HEK293T (cell line): ENCODE measurements at places on chromosomes 1 and 21.

DNA sequence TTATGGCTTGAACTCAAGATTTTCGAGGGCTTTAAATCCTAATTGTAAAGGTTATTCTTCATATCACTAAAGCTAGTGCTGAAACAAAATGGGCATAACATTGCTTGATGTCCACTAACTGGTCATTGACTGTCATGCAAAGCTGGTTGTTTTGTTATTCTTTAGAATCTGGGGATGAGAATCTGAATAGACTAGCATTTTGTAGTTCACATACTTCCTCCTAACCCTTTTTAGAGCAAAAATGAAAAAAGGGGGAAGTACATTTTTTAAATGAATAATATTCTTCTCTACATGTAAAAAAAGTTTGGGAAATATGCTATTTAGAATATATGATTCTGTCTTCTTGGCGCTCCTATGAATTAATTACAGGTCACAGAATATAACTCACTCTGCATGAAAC lies 72.2 kb upstream of the HMCN1 start:
- no peak for DNase-seq

DNA sequence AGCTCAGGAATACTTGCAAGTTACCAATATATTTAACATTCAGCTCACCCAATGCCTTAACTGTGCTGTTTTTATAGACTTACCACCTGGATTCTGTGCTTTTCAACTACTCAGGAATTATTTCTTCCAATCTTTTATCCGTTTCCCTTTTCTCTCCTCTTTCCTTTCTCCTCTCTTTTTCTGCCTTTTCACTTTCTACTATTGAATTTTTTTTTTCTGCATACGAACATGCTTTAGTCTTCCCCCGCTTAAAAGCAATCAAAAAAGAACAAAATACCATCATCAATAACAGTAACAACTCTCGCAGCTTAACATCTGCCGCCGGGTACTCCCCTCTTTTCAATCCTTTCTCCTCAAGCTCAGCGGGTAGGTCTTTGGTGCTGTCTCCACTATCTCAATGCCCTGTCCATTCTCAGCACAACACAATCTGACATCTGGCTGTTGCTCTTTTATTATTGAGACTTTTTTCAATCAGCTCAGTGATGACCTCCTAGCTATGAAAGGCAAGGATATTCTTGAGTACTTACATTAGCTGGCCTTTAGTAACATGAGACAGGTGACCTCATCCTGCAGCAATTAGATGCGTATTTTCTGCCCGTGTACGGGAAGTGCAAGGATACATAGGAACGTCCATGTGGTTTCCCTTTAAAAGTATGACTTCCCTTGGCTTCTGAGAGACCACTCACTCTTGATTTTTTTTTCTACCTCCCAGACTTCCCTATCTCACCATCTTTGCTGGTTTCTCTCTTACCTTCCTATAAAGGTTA lies 40.2 kb upstream of the SIPA1L2 start:
- DNase-seq, result peak; percentile 64

- DNase-seq, result peak; percentile 30
Observed at GRCh38 chr1:56758135-56758534, 61.1 kb downstream of the FYB2 start.

DNA sequence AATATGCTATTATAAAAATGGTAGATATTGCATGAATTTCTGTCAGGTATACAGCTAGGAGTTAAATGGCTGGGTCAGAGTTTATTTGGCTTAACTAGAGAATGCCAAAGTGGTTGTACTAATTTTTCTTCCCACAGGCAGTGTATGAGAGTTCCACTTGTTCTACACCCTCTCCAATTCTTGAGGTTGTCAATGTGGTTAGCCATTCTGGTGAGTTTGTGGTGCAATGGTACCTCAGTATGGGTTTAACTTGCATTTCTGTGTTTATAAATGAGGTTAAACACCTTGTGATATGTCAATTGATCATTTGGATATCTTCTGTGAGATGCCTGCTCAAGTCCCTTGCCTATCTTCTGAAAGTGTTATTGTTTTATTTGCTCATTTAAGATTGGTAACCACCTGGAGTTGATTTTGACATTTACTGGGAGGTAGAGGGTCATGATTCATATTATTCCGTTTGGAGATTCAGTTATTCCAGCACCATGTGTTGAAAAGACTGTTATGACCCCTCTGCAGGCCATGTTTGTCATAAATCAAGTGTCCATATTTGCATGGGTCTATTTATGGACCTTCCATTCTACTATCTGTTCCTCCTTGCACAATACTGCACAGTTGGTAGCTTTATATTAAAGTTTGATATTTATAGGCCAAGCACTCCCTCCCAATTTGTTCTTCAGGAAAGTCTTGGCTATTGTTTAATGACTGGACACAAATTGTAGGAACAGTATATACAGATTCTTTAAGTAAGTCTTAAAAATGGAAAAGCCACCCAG lies 5.8 kb downstream of the FALEC start:
- DNase-seq, result no peak

DNA sequence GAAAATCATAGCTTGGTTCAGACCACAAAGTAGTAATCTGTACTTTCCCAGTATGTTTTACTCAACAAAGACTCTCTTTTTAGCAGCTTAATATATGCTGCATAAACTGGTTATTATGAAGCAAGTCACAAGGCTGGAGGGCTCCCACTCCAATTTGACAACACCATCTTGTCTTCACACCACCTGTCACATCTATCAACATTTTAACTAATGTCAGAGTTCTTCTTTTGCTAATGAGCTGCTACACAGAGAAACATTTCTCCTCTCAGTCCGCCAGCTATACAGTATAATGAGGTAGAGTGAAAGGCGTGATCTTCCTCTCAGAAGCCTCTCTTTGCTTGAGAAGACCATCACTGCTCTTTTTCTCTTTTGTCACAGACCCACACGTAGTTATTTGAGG lies 230.1 kb downstream of the BARHL2 start:
- no peak for DNase-seq
